ENCODE measurements at places on chromosomes 13 and 19.

GRCh38 chr13:36875431-36875830 lies 44.6 kb downstream of the SMAD9 start:
- peak; percentile 56 for DNase-seq

- DNase-seq: no peak
These were observed 8.6 kb downstream of the RDH8 start for GRCh38 chr19:10021863-10022262.

DNA sequence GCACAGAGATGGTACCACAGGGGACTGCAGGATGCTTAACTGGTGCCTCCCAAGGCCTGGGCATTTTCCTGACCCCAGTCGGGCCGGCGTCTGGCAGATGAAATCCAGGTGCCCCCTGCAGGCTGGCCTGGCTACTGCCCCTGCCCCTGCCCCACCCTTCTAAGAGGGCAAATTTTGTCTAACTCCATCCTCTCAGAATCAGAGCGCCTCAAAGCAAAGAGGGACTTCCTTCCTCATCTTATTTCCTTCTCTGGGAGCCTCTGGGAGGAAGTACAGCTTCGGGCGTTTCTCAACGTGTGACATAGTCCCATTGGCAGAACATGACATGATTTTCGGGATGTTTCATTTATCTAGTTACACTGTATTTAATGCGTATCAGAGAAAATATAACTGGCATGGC lies 2.7 kb downstream of the PRKACA start:
- DNase-seq: peak; percentile 42

GRCh38 chr19:5356918-5357317 lies 16.3 kb upstream of the PTPRS start:
- DNase-seq: no peak

DNA sequence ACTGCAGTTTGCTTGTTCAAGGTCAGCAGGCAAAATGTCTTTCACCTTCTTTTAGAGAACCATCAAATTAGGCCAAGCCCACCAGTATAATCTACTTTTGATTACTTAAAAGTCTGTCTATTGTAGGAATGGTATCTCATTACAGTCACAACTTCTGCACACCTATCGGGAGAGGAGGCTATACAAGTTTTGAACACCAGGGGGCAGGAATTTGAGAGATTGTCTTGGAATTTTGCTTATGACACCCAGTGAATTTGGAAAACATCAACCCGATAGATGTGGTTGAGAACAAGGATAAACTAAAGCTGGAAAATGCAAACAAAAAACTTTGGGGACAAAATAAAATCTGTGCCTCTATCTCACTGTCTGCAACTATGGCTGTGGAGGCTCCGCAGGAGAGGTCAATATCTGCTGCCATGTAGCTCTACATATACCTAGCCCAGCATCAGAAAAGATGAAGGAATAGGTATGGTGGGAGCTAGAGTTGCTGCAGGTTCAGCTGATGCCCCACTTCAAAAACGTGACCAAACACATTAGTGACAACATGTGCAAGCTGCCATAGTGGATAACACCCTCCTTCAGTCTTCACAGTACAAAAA lies 1299.2 kb upstream of the SPRY2 start:
- DNase-seq: peak; percentile 21

GRCh38 chr13:39601636-39602035 lies 1.4 kb downstream of the LHFPL6 start:
- no peak for DNase-seq

- no peak for DNase-seq
These were observed 3.8 kb upstream of the ABCA7 start for GRCh38 chr19:1035998-1036621.

GRCh38 chr13:102773441-102774213 lies at the start of gene TEX30:
TEX30 (minus strand) TSS chr13:102773786; CDS start chr13:102770026, 3,760 bp downstream.
- peak; percentile 70 for DNase-seq

DNA sequence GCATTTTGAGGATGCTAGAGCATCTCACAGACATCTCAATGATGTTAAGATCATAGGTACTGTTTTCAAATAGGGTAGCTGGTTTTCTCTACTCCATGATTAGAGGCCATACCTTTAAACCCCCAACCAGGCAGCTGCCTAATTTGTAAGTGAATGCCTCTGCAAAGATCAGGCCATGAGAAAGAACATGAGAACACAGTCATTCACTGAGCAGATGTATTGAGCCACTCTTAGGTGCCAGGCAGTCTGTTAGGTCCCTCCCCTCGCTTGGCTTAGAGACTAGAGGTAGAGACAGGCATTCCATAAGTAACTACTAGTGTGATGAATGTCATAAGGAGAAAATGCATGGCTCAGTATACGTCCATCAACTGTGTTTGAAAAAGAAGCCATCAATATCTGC lies 410.0 kb downstream of the FGF9 start:
- DNase-seq: no peak

- DNase-seq: no peak
These were observed at the start of gene PALM for GRCh38 chr19:708154-709143. PALM (plus strand) TSS chr19:708935; CDS start chr19:709147, 212 bp downstream.

DNA sequence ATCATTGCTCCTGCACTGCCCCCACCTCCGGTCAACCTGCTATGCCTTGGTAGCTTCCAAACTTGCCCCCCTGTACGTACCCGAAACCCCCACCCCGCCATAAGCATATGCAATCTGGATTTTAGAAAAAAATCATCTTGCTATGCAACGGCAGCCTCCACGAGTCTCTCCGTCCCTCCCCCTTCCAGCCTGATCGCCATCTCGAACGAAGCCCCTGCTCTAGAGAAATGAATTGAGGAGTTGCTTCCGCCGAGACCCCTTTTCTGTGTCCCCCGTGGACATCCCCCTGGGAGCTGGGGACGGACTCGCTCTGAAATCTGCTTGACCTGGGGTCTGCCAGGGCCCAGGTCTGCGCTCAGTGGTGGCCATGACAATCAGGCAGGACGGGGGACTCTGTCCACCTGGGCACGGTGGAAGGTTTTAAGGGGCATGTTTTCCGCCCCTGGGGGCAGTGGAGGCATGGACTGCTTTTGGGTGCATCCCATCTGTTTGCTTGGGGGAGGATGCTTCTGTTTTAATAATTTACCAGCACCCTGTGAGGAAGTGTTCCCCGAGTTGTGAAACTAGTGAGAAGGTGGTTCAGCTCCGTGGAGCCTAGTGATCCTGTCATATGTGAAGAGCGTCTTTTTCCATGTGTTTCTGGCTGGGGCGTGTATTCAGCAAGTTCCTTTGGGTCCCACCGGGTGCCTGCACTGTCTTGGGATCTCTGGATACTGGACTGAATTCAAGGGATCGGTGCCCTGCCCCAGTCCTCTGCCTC lies 1.0 kb downstream of the KDM4B start:
- no peak for DNase-seq

DNA sequence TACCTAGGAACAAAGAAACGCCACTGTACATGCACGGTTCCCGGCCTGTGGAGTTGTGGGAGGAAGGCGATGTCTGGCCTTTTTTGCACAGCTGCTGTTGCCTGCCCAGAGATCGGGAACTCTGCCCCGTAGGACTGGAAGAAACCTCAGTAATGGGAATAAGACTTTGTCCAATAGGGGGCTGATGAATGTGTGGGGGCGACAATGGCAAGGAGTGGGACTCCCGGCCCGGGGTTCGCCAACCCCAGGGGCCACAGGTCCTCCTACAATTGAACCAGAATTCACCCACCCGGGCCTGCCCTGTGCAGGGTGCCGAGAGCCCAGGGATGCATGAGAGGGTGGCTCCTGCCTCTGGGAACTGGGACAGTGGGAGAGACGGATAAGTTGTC lies 2.0 kb upstream of the CEBPA start:
- no peak for DNase-seq

DNA sequence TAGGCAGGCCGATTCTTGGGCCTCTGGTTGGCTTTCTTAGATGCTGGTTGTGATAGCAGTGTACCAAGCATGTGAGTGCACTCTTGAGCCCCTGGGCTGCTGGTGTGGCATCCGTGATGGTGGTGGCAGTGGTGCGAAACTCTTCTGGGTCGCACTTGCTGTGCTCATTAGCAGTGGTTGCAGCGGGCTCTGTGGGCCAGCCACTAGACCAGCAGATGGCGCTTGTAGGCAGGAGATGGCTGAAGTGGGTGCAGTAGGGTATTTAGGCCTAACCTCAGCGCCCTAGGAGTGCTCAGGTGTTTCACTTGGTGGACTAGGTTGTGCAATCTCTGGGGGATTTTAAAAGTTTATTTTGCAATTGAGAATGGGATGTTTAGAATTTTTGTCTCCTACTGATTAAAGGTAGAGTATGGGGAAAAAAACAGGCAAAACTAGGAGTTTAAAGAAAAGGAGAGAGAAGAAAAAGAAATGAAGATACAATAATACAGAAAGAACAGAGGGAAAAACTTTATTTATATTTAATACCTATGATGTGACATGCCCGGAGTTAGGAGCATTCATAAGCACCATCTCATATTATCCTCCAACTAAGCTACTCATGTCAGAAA lies 4.3 kb upstream of the ZNF17 start:
- peak; percentile 57 for DNase-seq

GRCh38 chr13:22061371-22061805 lies 390.5 kb downstream of the FGF9 start:
- no peak for DNase-seq

- DNase-seq: no peak
These were observed 307 bp downstream of the JOSD2 start for GRCh38 chr19:50510700-50511068.

DNA sequence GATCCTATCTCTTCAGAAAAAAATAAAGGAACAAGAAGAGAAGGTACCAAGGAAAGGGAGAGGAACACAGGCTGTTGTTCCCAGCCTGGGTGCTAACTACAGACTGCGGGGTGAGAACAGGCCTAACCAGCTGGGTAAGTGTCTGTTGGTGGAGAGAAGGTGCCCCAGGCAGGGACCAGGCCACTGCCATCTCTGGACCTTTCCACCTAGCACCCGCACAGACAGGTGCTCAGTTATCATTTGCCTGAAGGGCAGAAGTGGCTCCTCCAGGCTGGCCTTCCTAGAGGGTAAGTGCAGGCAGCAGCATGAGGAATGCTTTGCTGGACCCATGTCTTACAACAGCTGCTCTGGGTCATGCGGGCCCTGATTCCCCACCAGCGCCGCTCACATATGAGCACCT lies 10.1 kb downstream of the DNMT1 start:
- DNase-seq: no peak
